ENCODE measurements at places on chromosomes 6 and 20. TPM values are rescaled to one million over a fixed set of nuclear protein-coding genes. Genes with fewer than 3 reads are reported as not detected.

DNA sequence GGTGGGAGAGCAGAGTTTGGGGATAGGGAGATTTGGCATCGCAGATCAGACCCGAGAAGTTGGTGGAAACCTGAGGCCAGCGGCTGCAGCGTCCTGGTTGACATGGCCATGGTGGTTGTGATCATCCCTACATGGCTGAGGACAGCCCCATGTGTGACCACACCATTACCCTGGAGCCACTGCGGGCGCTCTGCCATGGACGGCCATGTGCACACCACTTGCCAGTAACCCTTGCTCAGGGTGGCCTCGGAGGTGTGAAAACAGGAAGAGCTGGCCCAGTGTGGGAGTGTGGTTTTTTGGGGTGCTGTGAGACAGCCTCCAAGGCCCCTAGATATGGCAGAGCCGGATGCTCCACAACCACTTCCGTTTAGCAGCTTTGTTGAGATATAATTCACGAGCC is 64.4 kb downstream of the TMEM242 start:
- no peak for DNase-seq

DDX43 gene
- 0.26 TPM for total RNA-seq

DNA sequence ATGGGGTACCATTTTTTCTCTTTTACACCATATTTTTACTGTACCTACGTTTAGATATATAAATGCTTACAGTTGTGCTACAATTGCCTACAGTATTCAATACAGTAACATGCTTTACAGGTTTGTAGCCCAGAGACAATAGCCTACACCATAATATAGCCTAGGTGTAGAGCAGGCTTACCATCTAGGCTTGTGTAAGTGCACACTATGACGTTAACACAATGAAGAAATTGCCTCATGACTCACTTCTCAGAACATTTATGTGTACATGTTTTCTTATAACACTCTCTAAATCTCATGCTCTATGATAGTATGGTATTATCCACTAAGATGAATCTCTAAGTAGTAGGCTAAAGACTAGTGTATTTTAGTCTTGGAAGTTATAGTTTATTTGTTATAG is 13.5 kb downstream of the GPR63 start:
- peak; percentile 36 for DNase-seq

- DNase-seq: peak; percentile 33
Measured at GRCh38 chr6:117555882-117556498, 46.3 kb downstream of the GOPC start.

PLCB4 gene
- 1.6 TPM for total RNA-seq

BCAS4 gene
- 5.5 TPM for total RNA-seq

SLC2A4RG gene
- 14.0 TPM for total RNA-seq

Measured in bronchial epithelial cell (primary cell).